ENCODE measurements at places on chromosomes 13 and 19. TPM values are rescaled to one million over a fixed set of nuclear protein-coding genes. Genes with fewer than 3 reads are reported as not detected.
A peak's percentile ranks its signal among the peaks of the same experiment; 100 is the strongest.

ZSCAN1 gene
- polyA plus RNA-seq, result not detected

GRCh38 chr13:84810781-84811180 lies 928.5 kb upstream of the SLITRK1 start:
- H3K4me3 ChIP-seq, result no peak overlapping the region
- no peaks in the 10 kb centered on the region for H3K36me3 ChIP-seq
- DNase-seq, result no peak
- no peak overlapping the region for H3K27ac ChIP-seq
- H3K4me1 ChIP-seq, result no peaks in the 10 kb centered on the region

MYO1F gene
- 1.0 TPM for polyA plus RNA-seq

CEACAM21 gene
- 0.48 TPM for polyA plus RNA-seq

DNA sequence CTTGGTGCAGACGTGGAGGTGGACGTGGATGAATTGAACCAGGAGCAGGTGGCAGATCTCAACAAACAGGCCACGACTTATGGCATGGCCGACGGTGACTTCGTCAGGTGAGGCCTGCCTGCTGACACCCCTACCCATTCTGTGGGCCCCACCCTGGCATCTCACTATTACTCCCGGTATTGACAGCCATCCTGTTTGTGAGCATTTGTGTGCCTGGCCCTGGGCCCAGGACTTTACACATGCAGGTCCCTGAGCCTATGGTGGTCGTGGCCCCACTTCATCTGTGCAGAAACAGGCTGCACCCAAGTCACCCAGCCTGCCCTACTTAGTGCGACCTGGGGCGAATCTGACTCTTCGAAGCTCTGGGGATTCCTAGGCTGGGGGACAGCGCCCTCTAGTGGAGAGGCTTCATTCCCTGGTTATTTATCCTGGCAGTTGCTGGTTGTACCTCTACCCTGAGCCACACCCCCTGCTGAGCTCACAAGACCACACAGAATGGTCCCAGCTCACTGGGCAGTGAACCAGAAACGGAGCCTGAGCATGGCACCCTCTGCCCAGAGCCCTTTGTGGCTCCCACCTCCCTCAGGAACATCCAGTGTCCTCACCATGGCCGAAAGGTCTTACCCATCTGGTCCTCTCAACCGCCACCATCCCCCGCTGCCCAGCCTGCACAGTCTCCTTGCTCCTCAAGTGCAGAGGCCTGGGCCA lies 16.9 kb downstream of the ZNF296 start:
- peaks cover 11% of the 10 kb centered on the region for H3K36me3 ChIP-seq
- peak; percentile 70 for DNase-seq

FUT1 gene
- 1.3 TPM for polyA plus RNA-seq

GRCh38 chr13:45544520-45544919 lies 71.0 kb downstream of the ERICH6B start:
- no peak overlapping the region for H3K4me3 ChIP-seq
- H3K36me3 ChIP-seq, result no peaks in the 10 kb centered on the region
- H3K27ac ChIP-seq, result no peak overlapping the region
- H3K27me3 ChIP-seq, result no peaks in the 10 kb centered on the region
- no peaks in the 10 kb centered on the region for H3K4me1 ChIP-seq
- no peak for DNase-seq

GRCh38 chr19:8370176-8371010 lies 6.4 kb downstream of the ANGPTL4 start:
- H3K36me3 ChIP-seq, result peaks cover 72% of the 10 kb centered on the region
- H3K27me3 ChIP-seq, result no peaks in the 10 kb centered on the region
- no peak for DNase-seq
- peaks cover 37% of the 10 kb centered on the region for H3K4me1 ChIP-seq

FAM124A gene
- polyA plus RNA-seq, result 0.51 TPM

RDH8 gene
- not detected for polyA plus RNA-seq

GRCh38 chr19:5621945-5622464 lies 571 bp downstream of the SAFB2 start:
- peaks cover 67% of the 10 kb centered on the region for H3K4me1 ChIP-seq
- no peaks in the 10 kb centered on the region for H3K27me3 ChIP-seq
- DNase-seq, result peak; percentile 62
- peak overlapping the region; percentile 98 for H3K4me3 ChIP-seq
- H3K27ac ChIP-seq, result peak overlapping the region; percentile 89
- H3K36me3 ChIP-seq, result peaks cover 63% of the 10 kb centered on the region

DNA sequence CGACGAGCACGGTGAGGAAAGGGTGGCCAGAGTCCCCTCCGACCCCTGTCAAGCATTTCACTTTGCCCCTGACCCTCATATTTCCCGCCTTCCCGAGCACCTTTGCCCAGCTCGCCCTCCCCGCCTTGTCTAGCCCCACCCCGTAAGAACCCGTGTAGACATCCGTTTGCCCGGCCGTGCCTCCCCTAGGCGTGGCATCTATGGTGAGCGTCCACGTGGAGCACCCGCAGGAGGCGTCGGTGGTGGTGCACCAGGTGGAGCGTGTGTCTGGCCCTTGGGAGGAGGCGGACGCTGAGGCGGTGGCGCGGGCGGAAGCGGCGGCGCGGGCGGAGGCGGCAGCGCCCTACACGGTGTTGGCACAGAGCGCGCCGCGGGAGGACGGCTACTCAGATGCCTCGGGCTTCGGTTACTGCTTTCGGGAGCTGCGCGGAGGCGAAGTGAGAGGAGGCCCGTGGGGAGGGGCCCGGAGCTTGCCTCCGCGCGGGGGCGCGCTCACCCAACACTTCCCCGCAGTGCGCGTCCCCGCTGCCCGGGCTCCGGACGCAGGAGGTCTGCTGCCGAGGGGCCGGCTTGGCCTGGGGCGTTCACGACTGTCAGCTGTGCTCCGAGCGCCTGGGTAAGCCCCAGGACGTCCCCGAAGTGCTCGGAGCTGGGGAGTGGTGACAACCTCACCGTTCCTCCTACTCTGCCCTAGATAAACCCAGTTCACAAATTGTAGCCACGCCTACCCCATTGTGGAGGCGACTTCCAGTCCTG lies 4.2 kb downstream of the LTBP4 start:
- no peaks in the 10 kb centered on the region for H3K36me3 ChIP-seq
- H3K4me3 ChIP-seq, result peak overlapping the region; percentile 67
- H3K27me3 ChIP-seq, result peaks cover 3% of the 10 kb centered on the region
- H3K4me1 ChIP-seq, result peaks cover 44% of the 10 kb centered on the region
- peak overlapping the region; percentile 76 for H3K27ac ChIP-seq
- DNase-seq, result peak; percentile 86

- no peak overlapping the region for H3K27ac ChIP-seq
- H3K36me3 ChIP-seq, result no peaks in the 10 kb centered on the region
- H3K4me3 ChIP-seq, result no peak overlapping the region
- DNase-seq, result no peak
Measured at GRCh38 chr13:111399776-111400538, 79.5 kb downstream of the TEX29 start.

PLK5 gene
- polyA plus RNA-seq, result not detected

All from psoas muscle (tissue), 8 donors.